Smooth muscle cell of the brain vasculature (primary cell): ENCODE measurements at places on chromosomes 3 and 15.

DNA sequence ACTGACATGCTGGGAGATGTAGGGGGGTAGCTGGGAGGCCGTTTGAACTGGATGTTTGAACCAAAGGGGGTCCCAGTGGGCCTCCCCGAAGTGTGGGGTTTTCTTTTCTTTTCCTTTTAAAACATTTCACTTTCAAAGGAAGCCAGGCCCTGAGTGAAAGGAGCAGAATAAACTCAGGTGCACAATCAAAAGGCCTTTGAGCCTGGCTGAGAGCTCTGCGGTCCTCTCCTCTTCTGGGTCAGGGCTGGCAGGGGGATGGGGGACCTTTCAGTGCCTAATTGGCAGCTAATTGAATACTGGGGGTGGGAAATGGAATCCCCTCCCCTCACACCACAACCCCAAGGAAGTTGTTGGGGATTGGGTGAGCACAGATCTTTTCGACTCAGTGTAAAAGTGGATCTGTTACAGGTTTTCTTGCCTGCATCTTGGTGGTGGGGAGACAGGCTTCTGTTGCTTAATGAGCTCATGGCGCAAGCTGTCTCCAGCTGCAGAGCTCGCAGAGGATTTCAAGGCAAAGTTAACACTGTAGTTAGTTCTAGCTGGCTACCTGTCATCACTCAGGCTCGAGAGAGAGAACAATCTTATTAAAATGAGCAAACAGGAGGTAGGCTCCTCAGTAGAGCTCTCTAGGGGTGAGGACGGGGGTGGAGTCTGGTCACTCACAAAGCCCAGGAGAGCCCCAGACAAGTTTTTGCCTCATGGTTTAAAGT, 132.6 kb downstream of the RAB11A start:
- DNase-seq = no peak

DNA sequence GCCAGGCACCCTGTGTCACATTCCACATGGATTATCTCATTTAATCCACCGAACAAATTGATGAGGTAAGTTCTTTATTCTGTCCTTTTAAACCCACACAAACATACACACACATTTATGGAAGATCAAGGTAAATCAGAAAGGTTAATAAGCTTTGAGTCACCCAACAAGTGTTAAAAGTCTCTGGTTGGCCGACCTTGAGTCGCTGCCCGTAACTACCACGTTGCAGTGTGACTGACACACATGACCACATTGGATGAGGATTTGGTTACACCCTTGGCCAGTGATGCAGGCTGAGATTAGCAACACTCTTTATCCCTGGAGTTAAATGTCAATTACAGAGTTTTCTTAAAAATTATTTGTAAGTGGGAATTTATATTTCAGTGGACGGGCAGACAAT, 19.2 kb downstream of the FOXP1 start:
- DNase-seq = no peak

- no peak for DNase-seq
Measured at GRCh38 chr3:30078736-30079135, 527.7 kb upstream of the TGFBR2 start.

DNA sequence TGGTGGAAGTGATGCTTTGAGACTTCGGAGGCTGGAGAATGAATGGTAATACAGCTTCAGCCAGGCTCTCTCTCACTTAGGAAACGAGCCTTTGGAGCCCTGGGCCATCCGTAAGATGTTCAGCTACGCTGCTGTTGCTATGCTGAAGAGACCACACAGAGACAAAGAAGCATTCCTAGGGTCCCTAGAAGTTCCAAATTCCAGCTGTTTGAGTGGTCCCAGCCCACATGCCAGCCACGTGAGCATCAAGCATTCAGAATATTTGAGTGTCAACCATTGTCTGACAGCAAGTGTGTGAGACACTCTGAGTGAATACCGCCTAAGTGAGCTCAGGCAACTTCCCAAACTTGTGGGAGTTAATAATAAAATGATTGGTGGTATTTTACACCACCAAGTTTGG, 212.9 kb downstream of the CD47 start:
- DNase-seq = no peak

DNA sequence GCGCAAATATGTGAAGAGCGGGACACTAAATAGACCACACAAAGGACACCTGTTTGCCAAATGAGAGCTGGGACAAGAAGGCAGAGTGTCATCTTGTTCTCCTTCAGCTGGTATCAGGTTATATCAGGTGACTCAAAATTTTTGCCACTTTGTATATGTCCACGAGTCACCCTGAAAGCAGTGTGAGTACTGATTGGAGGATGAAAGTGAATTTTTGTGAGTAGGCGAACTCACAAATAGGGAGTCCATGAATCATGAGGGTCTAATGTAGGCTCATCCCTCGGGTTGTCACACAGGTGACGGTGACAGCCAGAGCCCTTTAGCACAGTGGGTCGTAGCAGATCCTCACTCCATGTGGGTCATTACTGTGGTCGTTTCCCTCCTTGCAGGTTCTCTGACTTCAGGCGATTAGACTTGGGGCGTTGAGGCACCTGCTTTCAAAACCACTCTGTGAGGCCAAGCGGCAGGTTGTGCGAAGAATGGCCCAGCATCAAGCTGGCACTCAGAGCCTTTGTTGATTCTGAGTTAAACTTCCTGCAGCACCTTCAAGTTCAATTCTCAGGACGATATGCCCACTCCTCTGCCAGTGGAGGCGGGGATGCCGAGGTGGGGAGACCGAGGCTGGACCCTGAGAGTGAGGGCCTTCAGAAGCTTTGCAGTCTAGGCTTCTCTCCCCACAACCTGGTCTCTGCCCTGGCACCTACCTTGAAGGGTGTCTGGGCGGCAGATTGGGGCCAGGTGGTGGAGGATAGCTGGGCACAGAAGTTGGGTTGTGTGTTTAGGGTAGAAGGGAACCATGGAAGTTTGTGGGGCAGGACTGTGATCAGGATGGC, 173.8 kb downstream of the SMAD6 start:
- no peak for DNase-seq
